ENCODE measurements at places on chromosomes 3 and 15.

DNA sequence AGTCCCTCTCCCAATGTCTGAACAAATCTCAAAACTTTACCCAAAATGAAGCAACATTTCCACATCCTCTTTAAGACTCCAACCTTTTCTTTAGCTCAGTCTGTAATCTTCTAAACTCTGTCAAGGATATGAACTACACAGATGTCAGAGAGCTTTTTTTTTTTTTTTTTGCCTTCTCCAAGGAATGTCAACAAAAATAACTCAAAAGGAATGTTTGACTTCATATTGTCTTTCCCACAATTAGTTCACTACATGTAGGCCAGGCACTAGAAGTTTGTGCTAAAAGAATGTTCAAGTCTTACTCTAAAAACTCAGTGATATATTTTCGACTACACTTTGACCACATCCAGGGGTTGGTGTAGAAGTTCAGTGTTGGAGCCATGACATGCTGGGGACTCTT lies 37.1 kb downstream of the ADAMTS9 start:
- peak overlapping the region; percentile 32 for H3K27ac ChIP-seq
- H3K4me3 ChIP-seq, result no peak overlapping the region
- no peak for DNase-seq
- H3K36me3 ChIP-seq, result peaks cover 29% of the 10 kb centered on the region
- no peaks in the 10 kb centered on the region for H3K27me3 ChIP-seq

DNA sequence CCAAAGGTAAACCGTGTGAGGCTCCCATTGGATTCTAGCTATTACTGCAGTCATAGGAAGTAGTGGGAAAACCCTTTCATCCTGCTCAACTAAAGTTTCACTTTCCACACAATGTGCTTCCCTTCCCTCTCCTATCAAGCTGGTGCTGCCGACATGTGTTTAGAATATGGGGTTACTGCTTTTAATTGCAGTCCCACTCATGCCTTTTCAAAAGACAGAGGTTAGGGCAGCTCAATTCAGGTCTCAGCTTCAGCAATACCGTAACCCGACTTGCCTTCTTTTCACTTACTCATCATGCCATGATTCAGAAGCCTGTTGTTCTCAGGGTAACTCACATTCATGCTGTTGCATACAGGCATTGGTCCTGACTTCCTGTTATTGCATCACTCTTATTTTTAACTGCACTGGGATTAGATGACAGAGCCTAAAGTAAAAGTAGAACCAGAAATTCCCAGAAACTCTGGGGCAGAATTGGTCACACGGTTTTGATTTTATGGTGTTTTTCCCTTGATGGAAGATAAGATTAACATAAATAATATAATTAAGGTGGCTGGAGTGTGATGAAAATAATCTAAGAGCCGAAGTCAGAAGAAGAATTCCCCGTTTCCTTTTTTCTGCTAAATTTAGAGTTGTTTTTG lies 45.7 kb downstream of the C2CD4B start:
- peaks cover 16% of the 10 kb centered on the region for H3K4me1 ChIP-seq
- H3K4me3 ChIP-seq, result peak overlapping the region; percentile 34
- no peaks in the 10 kb centered on the region for H3K36me3 ChIP-seq
- DNase-seq, result no peak
- no peaks in the 10 kb centered on the region for H3K27me3 ChIP-seq
- peak overlapping the region; percentile 64 for H3K27ac ChIP-seq

GRCh38 chr3:71208211-71209095 lies 375.1 kb downstream of the FOXP1 start:
- peaks cover 29% of the 10 kb centered on the region for H3K4me1 ChIP-seq
- peak overlapping the region; percentile 44 for H3K27ac ChIP-seq
- H3K27me3 ChIP-seq, result no peaks in the 10 kb centered on the region
- DNase-seq, result no peak

- no peak overlapping the region for H3K27ac ChIP-seq
- H3K27me3 ChIP-seq, result no peaks in the 10 kb centered on the region
- H3K4me1 ChIP-seq, result peaks cover 32% of the 10 kb centered on the region
- H3K4me3 ChIP-seq, result peak overlapping the region; percentile 71
- DNase-seq, result no peak
- no peaks in the 10 kb centered on the region for H3K36me3 ChIP-seq
Measured at GRCh38 chr3:177193688-177194268, 3.5 kb downstream of the TBL1XR1 start.

- H3K4me1 ChIP-seq, result no peaks in the 10 kb centered on the region
- no peaks in the 10 kb centered on the region for H3K36me3 ChIP-seq
- no peak overlapping the region for H3K27ac ChIP-seq
- no peaks in the 10 kb centered on the region for H3K27me3 ChIP-seq
- no peak for DNase-seq
Measured at GRCh38 chr3:57497904-57498303, 46.2 kb downstream of the DNAH12 start.

DNA sequence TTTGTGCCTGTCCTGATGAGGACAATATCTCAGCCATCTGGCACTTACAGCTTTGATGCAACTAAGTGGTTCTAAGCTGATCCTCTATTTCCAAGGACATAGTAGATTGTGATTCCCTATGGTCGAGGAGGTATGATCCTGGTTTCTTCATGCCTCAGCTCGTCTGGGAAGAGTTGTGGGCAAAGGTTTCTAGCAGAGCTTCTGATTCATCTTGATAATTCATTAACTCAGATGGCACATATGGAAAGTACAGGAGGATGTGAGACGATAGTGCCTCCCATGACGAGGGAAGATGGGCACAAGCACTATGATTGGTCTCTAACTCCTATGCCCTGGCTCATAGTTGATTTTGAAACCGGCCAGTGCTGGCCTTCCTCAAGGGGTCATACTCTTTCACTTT lies 334.2 kb upstream of the SEMA6D start:
- DNase-seq, result no peak
- no peak overlapping the region for H3K27ac ChIP-seq
- H3K36me3 ChIP-seq, result no peaks in the 10 kb centered on the region
- no peak overlapping the region for H3K4me3 ChIP-seq
- no peaks in the 10 kb centered on the region for H3K4me1 ChIP-seq

DNA sequence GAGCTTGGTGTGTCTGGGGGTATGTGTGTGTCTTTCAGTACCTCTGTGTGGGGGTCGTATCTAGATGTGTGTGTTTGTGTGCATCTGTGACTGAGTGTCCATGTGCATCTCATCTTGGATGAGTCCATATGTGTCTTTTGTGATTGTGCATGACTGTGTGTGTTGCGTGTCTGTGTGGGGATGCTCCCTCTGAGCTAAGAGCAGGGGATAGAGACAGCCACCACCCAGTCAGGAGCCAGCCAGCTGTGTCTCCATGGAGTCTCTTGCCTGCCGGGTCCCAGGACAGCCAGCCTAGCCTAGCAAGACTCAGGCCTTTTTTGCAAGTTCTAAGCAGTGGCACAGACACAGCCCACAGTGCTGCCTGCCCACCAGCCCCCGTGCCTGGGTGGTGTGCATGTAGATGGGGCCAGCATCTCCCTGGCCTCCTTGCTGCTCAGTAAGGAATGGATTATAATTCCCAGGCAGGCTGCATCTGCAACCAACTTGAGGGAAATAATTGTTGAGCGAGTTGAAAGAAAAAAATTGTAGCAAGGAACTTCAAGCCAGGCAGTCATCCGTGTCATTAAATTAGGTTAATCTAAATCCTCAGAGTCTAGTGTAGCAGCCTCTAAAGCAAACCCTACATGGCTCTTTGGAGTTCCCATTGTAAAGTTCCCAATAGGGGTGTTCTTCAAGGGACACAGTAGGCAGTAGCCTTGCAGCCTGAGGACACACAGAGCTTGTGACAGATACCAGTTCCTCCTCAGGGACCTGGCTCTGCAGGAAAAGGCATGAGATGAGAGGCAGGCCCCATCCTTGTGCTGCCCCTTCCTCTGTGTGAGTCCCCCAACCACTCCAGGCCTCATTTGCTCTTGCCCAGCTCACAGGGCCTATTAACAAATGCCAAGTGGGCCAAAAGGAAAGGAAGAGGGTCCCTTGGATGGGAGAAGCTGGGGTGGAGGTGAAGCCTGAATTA lies 35.9 kb upstream of the MRPS22 start:
- no peaks in the 10 kb centered on the region for H3K36me3 ChIP-seq
- no peaks in the 10 kb centered on the region for H3K4me1 ChIP-seq
- H3K27ac ChIP-seq, result no peak overlapping the region
- no peak overlapping the region for H3K4me3 ChIP-seq

GRCh38 chr3:184229394-184230080 lies at the start of gene VWA5B2:
VWA5B2 (plus strand) TSS chr3:184229585; CDS start chr3:184230529, 944 bp downstream.
- peak within 1 kb of the TSS; percentile 47 for H3K4me3 ChIP-seq
- DNase-seq, result peak; percentile 81
- peaks cover 36% of the 10 kb centered on the region for H3K27me3 ChIP-seq
- H3K36me3 ChIP-seq, result no peaks in the 10 kb centered on the region
- H3K4me1 ChIP-seq, result peaks cover 9% of the 10 kb centered on the region

DNA sequence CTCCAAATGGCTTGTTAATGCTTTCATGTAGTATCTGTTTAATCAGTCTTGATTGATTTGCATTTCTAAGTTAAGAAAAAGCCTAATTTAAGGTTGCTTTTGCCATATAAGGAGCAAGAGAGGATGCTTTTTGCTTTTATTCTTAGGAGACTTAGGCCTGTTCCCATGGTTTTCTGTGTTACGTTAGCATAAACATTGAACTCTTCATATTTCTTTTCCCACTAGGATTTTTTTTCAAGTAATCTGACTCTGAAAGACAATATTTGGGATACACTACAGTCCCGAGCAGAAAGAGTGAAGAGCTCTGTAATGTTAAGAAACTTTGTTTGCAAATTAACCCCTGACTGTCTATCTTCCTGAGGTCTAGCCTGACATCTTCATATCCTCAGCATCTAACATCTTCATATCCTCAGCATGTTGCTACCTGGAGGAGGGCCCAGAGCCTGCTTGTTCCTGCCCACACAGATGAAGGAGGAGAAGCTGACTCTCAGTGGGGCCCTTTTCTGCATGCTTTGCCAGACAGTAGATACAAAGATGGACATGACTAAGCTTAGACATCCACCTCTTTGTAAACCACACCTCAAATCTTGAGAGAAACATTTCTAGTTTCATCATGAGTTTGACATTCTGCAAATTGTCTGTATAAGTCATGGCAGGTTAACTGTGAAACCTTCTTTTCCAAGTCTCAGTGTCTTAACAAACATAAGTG lies 86.2 kb upstream of the COL6A5 start:
- H3K4me1 ChIP-seq, result no peaks in the 10 kb centered on the region
- no peaks in the 10 kb centered on the region for H3K36me3 ChIP-seq
- no peak for DNase-seq
- no peak overlapping the region for H3K4me3 ChIP-seq
- peak overlapping the region; percentile 4 for H3K27ac ChIP-seq

- no peaks in the 10 kb centered on the region for H3K4me1 ChIP-seq
- H3K4me3 ChIP-seq, result no peak overlapping the region
- H3K36me3 ChIP-seq, result no peaks in the 10 kb centered on the region
- no peak for DNase-seq
- H3K27ac ChIP-seq, result no peak overlapping the region
- H3K27me3 ChIP-seq, result no peaks in the 10 kb centered on the region
Measured at GRCh38 chr15:74397239-74398068, 30.0 kb upstream of the CYP11A1 start.

- no peaks in the 10 kb centered on the region for H3K4me1 ChIP-seq
- H3K36me3 ChIP-seq, result no peaks in the 10 kb centered on the region
- no peak for DNase-seq
- no peak overlapping the region for H3K27ac ChIP-seq
- no peak overlapping the region for H3K4me3 ChIP-seq
Measured at GRCh38 chr3:166785876-166786275, 594.2 kb downstream of the ZBBX start.

DNA sequence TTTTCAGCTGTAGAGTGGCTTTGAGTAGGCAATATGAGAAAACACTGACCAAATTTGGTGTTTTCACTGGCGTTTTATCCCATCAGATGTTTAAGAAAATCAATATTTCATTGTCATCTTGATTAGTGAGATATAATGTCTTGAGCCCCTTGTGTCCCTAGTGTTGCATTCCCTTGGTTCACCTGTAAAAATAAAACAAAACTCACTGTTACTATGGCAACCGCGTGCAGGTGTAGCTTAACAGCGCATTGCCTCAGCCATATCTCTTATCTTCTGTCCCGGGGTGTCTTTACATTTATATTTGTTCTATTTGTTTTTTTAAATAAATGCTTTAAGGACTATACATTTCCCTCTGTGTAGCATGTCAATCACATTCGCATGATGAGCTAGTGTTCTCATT lies 551.6 kb downstream of the ZIC1 start:
- no peaks in the 10 kb centered on the region for H3K27me3 ChIP-seq
- no peaks in the 10 kb centered on the region for H3K4me1 ChIP-seq
- no peak overlapping the region for H3K4me3 ChIP-seq
- no peaks in the 10 kb centered on the region for H3K36me3 ChIP-seq

GRCh38 chr3:46386205-46386604 lies 15.5 kb downstream of the CCR5 start:
- no peaks in the 10 kb centered on the region for H3K36me3 ChIP-seq
- no peak for DNase-seq
- peaks cover 21% of the 10 kb centered on the region for H3K4me1 ChIP-seq
- no peak overlapping the region for H3K27ac ChIP-seq
- H3K4me3 ChIP-seq, result no peak overlapping the region
- no peaks in the 10 kb centered on the region for H3K27me3 ChIP-seq

DNA sequence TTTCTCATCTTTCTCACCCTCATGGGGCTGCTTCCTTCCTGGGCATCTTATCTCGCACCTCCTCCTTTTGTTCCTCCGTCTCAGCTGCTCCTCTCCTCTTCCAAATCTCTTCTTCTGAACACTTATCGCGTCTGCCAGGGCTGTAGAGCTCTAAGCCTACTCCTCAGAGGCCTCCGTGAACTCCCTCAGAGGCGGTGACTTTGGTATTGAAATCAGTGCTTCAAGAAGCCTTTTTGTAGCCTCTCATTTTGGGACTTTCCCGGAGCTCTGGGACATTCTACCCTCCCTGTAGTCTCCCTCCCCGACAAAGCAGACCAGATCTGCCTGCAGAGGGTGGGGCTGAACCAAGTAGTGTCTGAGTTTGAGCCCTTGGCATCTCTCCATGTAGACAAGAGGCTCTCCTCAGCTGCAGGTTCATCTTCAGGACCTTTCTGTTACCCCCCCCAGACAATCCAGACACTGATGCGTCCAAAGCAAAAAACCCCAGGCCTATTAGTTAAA lies 17.5 kb upstream of the CPNE9 start:
- no peak for DNase-seq
- no peak overlapping the region for H3K4me3 ChIP-seq
- no peaks in the 10 kb centered on the region for H3K4me1 ChIP-seq

- H3K4me3 ChIP-seq, result no peak overlapping the region
- no peak for DNase-seq
- no peaks in the 10 kb centered on the region for H3K36me3 ChIP-seq
- H3K4me1 ChIP-seq, result no peaks in the 10 kb centered on the region
- H3K27ac ChIP-seq, result no peak overlapping the region
Measured at GRCh38 chr3:162112719-162113118, 616.1 kb downstream of the OTOL1 start.

DNA sequence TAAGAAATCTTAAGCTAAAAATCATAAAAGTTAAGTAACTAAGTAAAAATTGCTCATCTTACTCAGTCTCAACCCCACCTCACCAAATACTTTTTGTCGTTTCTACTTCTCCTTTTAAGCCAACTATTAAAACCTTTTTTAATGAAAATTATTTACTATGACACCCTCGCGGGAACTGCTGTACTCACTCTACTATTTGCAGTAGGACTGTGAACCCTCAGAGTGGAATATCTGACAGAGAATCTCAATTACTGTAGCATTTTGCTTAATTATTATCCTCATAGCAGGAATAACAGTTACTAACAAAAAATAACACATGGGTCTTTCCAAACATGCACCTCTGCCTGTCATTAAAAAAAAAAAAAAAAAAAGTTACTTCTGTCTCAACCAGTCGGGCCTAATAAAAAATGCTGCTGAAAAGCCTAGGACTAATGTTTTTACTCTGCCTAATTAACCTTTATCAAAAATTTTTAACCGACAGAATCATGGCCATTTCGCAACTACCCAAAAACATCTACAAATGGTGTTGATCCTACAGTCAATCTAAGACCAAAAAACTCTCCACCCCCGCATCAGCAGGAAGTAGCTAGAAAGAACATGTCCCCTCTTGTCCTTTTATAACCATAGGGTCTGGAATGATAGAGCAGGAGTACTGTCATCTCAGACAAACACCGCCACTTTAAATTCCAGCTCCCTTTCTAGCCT lies 10.2 kb downstream of the ALDH1L1 start:
- H3K27ac ChIP-seq, result no peak overlapping the region
- no peaks in the 10 kb centered on the region for H3K36me3 ChIP-seq
- H3K27me3 ChIP-seq, result peaks cover 23% of the 10 kb centered on the region
- H3K4me1 ChIP-seq, result no peaks in the 10 kb centered on the region
